Pulmonary artery endothelial cell (primary cell): ENCODE measurements at places on chromosomes 7 and 10. TPM values are rescaled to one million over a fixed set of nuclear protein-coding genes. Genes with fewer than 3 reads are reported as not detected.

MMD2 gene
- not detected in 2 replicates for total RNA-seq

DNA sequence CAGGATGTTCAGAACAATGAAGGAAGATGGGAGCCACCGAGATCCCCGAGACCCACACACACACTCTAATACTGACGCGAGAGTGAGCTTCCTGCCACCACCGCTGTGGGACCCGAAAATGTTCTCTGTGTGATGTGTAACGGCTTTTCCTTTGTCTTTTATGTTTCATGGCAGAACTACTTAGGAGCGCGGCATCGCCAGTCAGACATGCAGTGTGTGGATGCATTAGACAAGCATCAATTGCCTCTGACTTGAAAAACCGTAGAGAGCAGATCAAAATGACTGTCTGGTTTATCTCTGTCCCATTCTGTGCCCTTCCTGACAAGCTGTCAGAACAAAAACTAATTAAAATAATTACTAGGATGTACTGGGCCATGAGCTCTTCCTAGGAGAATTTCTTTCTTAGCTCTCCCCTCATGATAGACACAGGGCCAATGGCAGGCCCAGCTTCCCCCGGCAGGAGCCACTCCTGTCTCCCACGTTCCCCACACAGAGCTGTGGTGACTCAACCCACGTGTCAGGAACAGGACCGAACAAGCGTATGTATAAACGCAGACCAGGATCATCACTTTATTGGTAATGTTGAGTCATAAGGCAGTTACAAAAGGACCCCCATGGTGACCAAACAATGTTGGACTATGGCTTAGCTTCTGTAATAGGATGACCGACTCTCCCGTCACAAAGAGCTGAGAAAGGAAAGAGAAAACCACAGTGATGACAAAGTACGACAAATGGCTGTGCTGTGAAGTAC, 705.0 kb downstream of the PARD3 start:
- DNase-seq: no peak

CPXM2 gene
- 4.9 and 9.2 TPM in 2 replicates for total RNA-seq

DNA sequence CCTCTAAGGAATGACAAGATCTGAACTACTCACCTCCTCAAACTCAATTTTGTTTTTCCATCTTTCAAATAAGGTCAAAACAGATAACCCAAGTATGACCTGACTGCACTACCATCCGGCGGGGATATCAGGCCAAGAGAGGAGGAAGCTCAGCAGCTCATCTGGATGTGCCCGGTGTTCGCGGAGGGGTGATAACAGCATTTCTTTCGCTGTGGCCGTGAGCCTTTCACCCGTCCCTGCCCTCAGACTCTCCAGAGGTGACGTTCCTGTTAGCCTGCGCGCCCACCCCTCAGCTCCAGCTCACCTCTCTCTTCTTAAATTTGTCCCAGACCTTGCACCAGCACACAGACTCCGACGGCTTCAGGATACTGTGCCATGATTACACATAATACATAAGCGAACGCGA, 526 bp downstream of the ZNF248 start:
- DNase-seq: no peak

CXCL12 gene
- total RNA-seq: 0.40 and 2.0 TPM in 2 replicates

FOXP2 gene
- total RNA-seq: 0.11 TPM in 1 of 2 replicates, not detected in the other

- DNase-seq: no peak
Measured at GRCh38 chr7:127878791-127879190, 152.4 kb downstream of the LRRC4 start.

GRCh38 chr7:157079116-157079515, 59.6 kb upstream of the UBE3C start:
- DNase-seq: no peak

TAS2R40 gene
- total RNA-seq: not detected in 2 replicates

- DNase-seq: no peak
Measured at GRCh38 chr7:132817949-132818348, 241.7 kb upstream of the PLXNA4 start.

DNA sequence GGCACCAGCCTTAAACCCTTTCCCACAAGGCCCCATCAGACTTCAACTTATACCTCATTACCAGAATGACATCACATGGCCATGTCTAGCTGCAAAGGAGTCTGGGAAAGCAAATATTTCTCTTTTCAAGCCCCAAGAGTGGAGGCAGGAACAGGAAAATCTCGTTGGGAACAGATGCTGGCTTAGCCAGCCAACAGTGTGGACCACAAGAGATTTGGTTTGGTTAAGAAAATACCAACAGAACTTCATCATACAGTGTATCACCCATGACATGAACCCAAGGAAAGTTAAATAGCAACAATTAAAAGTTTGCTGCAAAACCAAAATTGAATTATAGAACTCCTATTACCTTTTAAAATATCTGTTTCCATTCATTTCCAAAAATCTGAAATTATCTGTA, 2.2 kb upstream of the MET start:
- no peak for DNase-seq

GRCh38 chr7:135169964-135170273, 588 bp downstream of the CYREN start:
- DNase-seq: no peak

GRCh38 chr10:54826994-54827560, 26.0 kb upstream of the PCDH15 start:
- DNase-seq: no peak

SYCE1 gene
- total RNA-seq: 0.21 TPM in 1 of 2 replicates, not detected in the other

DNA sequence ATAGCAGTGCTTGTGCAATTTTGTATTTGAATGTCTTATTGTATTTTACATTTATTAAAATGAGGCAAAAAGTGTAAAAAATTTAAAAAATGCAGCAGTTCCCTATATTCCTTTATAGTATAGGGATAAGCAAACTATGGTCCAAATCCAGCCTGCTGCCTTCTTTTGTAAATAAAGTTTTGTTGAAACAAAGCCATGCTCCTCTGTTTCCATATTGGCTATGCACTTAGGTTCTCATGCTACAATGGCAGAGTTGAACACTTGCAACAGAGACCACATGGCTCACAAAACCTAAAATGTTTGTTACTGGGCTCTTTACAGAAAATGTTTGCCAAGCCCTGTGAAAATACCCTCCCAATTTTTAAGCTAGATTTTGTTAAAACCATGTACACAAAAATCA, 50.1 kb downstream of the ARHGAP12 start:
- no peak for DNase-seq

GRCh38 chr10:64873088-64873487, 1351.9 kb downstream of the REEP3 start:
- DNase-seq: no peak
